Fibroblast of mammary gland (primary cell): ENCODE measurements at places on chromosomes 6 and 20.

- peak; percentile 43 for DNase-seq
Observed at GRCh38 chr6:15312500-15312899, 66.6 kb downstream of the JARID2 start.

GRCh38 chr6:27267857-27268434 lies 20.4 kb downstream of the PRSS16 start:
- DNase-seq: no peak

DNA sequence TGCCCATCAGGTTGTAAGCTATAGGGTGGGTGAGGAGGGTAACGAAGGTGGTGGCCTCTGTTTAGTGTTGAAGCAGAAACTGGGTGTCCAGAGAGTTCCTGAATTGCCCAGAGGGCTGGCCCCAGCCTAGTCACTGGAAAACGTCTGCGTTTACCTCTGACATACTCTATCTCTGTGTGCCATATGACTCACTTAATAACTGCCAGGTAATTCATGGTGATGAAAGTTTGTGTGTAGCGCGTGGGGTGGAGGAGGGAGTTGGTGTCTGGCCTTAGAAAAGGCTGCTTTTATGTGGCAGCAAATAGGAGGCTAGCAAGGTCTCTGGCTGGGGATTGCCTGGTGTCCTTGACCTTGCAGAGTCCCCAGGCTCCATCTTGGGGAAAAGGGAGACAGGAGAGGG lies 47.3 kb downstream of the SLC35D3 start:
- no peak for DNase-seq

DNA sequence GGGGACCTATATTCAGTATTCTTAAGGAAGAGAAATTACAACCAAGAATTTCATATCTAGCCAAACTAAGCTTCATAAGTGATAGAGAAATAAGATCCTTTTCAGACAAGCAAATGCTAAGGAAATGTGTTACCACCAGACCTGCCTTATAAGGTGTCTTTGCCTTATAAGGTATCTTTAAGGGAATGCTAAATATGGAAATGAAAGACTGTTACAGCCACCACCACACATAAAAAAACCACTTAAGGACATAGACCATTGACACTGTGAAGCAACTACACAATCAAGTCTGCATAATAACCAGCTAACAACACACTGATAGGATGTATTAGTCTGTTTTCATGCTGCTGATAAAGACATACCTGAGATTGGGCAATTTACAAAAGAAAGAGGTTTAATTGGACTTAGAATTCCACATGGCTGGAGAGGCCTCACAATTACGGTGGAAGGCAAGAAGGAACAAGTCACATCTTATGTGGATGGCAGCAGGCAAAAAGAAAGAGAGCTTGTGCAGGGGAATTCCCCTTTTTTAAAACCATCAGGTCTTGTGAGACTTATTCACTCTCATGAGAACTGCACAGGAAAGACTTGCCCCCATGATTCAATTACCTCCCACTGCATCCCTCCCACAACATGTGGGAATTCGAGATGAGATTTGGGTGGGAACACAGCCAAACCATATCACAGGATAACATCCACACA lies 119.2 kb upstream of the LAMA2 start:
- no peak for DNase-seq

DNA sequence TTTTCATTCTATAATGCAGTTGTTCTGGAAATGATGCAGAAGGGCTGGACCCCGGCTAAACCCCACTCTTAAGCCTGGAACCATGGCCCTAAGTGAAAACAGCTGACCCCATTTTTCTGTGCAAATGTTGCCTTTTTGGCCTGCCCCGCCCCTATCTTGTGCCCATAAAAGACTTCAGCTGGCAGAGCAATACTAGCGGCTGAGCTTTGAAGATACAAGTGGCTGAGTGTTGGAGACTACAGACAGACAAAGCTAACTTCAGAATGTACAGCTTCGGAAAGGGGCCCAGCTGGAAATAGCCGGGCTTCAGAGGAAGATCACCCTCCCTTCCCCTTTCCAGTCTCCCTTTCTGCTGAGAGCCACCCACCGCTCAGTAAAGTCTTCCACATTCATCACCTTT lies 258.6 kb upstream of the SPTLC3 start:
- DNase-seq: no peak

GRCh38 chr6:111920578-111920977 lies 47.3 kb upstream of the FYN start:
- no peak for DNase-seq

DNA sequence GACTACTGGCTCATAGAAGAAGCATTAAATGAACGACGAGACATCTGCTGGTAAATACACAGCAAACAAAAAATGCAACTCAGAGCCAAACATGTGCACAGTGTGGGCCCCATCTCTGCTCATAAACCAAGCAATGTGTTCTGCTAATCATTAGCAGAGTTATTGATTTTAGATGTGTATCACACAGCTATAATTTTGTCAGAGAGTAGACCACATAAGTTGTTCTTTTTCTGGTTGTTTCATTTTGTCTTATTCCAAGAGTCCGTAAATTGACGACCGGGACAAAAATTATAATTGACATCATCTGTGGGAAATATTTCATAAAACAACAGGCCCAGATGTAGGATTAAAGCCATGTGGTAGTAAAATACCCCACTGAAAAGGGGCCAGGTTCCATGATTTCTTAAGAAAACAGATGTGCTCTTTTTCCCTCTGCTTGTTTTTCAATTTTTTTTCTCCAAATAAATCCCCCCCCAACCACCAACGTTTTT lies 423.6 kb downstream of the HAO1 start:
- DNase-seq: peak; percentile 20

DNA sequence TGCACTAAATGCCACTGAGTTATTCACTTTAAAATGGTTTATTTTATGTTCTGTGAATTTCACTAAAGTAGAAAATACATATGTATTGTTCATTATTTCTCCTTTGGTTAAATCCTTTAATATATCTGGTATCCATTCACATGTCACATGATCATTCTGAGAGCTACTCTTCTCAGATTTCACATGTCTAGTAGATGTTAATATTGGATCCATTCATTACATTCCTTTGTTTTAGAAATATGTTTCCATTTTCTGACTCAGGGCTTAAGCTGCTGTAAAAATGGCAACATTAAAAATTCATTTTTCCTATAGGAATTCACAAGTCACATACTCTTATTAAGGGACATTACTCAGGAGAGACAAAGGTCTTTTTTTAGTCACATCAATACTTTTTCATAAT lies 205.4 kb downstream of the ZFAND3 start:
- no peak for DNase-seq

DNA sequence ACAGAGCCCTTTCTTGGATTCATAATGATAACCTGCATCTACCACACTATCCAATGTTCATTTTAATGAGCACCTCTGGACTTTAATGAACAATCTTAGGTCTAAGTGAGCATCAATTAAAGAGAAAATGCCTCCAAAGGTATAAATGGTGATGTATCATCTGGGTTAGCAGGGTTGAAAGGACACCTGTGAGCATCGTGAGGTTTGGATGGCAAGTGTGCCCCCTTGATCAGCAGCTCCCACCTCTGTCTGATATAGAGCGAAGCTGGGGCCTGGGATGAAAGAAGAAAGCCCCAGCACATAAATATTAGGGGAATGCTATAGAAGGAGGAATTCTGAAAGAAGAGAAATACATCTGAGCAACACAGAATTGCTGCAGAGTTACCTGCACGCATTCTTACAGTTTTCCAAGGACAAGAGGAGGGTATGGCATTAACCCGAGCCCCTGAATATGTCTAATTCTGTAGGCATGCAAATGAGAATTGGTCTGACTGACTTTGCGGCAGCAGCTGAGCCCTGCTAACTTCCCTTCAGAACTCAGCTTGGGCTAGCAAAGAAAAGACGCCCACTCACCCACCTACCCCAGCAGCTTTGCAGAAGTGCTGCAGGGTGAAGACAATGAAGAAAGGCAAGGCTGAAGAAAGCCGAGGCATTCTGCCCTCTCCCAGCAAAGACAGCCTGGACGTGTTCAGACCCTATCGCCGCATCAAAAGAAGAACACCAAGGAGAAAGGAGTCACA lies 136.2 kb downstream of the GMPR start:
- no peak for DNase-seq

- DNase-seq: peak; percentile 52
Observed at GRCh38 chr6:8029243-8029870, 34.8 kb downstream of the BLOC1S5 start.

- DNase-seq: peak; percentile 75
Observed at GRCh38 chr20:4607287-4607713, 114.4 kb upstream of the PRND start.

DNA sequence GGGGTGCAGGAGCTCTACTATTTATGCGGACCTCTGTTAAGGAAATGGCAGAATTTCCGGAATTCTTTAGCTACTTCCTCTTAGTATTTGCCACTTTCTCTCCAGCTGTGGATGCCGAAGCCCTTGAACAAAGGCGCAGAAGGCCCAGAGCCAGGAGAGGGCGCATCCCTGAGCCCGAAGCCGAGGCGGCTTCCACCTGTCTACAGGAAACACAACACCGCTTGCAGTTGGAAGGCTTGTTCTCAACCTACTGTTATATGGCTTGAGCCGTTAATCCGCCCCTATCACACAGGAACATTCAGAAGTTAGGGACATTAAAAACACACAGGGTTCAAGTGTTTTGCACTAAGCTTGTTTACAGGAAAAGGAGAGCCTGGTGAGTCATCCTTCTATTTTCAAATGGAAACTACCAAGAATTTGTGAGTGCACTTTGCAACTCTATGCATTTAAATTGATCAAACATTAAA lies 417.1 kb downstream of the BCKDHB start:
- no peak for DNase-seq

- DNase-seq: no peak
Observed at GRCh38 chr6:137804637-137805036, 62.4 kb upstream of the TNFAIP3 start.

- DNase-seq: peak; percentile 76
Observed at GRCh38 chr20:43849496-43850186, 65.0 kb upstream of the TOX2 start.

GRCh38 chr6:31466466-31466865 lies 31.5 kb upstream of the MICB start:
- no peak for DNase-seq

DNA sequence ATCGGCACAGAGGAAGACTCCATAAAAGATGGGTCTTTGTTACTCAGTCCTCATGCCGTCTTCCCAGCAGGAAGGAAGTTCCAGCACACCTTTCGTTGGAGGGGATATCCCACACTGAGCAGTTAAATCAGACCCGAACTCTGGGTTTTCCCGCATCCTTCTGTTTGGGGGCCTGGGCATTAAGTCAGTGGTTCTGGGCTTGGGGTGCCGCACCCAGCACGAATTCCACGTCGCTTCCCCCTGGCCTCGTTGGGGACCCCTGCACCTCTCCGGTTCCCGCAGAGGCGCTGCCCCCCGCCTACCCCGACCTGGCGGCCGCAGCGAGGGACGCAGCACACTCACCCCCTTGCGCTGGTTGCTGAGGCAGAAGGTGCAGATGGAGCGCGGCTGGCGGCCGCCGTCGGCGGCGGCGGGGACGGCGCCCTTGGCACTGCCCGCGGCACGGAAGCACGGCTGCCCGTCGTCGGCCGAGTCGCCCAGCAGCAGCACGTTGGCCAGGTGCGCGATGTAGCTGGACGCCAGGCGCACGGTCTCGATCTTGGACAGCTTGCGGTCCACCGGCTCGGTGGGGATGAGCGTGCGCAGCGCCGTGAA lies 641 bp downstream of the TCF15 start:
- DNase-seq: no peak

DNA sequence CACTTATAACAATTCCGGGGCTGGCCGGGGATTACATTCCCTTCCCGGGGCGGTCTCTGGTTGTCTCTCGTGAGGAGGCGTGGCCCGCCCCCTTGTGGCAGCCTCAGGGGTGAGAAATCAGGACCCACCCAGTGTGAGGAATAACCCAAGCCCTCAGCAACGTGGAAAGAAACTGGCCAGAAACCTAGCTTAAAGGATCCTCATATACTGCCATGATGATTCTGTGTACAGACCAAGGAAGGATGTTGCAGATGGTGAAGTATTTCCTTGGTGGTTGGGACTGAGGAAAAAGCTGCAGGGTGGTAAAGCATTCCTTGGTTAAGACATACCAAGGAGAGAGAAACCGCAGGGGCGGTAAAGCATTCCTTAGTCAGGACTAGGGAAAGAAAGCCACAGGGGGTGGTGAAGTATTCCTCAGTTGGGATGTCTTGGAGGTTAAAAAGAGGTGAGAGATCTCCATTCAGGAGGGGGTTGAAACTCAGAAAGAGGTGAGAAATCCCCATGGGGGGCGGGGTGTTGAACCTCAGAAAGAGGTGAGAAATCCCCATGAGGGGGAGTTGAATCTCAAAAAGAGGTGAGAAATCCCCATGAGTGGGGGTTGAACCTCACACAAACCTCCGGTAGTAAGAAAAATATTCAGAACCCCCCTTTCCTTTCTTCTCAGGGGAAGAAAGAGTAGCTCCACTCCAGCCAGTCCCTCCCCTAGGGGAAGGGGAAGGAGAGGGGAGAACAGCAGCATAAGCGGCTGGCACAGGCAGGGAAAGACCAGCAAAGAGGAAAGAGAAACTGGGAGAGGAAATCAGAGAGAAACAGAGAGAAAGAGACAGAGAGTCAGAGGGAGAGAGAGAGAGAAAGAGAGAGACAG lies 238.1 kb downstream of the RNGTT start:
- DNase-seq: peak; percentile 18
